NCI-H2107 (cell line): ENCODE measurements at places on chromosomes 2 and 18.

GRCh38 chr2:127873707-127874303 lies 12.0 kb downstream of the AMMECR1L start:
- no peak for DNase-seq

DNA sequence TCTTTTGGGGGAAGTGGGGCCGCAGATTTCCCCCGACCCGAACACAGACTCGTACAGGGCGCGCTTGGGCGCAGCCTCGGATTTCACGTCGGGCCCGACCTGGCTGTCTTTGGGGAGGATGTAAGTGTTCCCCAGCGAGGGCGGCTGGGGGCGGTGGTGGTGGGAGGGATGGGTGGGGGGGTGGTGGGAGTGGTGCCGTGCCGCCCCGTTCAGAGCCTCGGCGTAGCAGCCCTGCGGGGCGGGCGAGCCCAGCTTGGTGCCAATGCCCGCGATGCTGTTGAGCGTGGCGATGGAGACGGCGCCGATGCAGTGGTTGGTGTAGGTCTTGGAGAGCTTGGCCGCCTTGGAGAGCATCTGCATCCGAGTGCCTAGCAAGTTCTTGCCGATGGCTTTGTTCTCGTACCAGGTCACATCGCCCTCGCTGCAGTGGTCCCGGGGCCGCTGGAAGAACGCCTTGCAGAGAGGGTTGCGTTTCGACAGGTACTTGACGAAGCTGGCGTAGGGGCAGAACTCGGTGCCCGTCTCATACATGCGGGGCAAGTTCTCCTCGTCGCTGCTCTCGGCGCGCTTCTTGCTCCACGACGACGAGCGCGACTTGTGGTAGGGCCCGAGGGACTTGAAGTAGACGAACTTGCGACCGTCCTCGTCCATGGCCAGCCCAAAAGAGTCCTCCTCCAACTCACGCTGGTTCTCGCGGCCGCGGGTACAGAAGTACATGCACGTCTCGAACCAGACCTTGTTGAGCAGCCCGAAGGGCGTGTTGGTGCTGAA lies 1.3 kb downstream of the KCTD1 start:
- no peak for DNase-seq

DNA sequence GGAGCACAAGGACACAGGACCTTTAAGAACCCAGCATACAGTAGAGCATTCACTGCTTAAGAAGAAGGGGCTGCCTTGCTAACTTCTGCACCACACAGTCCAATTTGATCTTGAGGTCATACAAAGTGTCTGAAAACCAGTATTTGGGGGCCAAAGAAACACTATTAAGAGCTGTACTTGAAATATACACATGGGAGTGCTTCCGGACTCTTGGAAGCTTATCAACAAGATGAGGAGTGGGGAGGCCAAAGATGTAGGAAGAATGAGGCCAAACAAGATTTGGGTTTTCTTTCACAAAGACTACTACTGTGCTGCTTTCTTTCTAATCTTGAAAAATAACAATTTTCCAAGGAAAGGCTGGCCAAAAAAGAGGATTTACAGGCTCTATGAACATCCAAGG lies 24.8 kb upstream of the MALL start:
- DNase-seq: no peak

DNA sequence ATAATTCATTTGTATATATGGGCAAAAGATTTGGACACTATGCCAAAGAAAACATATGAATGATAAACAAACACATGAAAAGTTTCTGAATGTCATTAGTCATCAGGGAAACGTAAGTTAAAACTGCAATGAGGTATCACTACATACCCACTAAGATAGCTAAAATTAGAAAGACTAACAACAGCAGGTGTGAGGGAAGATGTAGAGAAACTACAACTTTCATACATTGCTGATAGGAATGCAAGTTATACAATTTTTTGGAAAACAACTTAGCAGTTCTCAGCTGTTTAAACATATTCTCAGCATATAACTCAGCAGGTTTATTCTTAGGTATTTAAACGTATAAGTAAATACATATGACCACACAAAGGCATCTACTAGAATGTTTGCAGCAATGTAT lies 563.5 kb upstream of the KLHL29 start:
- no peak for DNase-seq

GRCh38 chr2:127121353-127121752 lies 14.4 kb upstream of the BIN1 start:
- no peak for DNase-seq

DNA sequence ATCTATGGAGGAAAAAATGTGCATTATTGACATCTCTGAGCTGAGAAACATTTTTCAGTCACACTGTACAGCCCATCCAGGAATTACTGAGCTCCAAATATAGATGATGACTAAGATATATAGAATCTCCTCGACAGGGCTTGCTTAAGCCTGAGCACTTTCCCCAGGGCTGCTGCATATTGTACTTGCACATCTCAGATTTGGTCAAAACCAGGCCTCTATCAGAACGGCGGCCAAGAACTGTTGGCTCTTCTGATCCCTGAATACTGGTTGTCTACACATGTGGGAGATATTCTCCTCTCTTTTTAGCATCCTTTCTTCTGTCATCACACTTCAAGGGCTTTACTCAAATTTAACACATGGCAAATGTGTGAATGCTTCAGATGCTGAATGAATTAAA lies 201.5 kb upstream of the SLC35G4 start:
- DNase-seq: no peak

GRCh38 chr2:209648714-209649113 lies 122.9 kb upstream of the UNC80 start:
- DNase-seq: no peak

GRCh38 chr18:59881728-59882656 lies 17.8 kb upstream of the PMAIP1 start:
- DNase-seq: no peak

- DNase-seq: no peak
Measured at GRCh38 chr2:197198890-197199289, 111.7 kb downstream of the ANKRD44 start.

- DNase-seq: no peak
Measured at GRCh38 chr2:207469451-207469850, 60.3 kb upstream of the CREB1 start.

DNA sequence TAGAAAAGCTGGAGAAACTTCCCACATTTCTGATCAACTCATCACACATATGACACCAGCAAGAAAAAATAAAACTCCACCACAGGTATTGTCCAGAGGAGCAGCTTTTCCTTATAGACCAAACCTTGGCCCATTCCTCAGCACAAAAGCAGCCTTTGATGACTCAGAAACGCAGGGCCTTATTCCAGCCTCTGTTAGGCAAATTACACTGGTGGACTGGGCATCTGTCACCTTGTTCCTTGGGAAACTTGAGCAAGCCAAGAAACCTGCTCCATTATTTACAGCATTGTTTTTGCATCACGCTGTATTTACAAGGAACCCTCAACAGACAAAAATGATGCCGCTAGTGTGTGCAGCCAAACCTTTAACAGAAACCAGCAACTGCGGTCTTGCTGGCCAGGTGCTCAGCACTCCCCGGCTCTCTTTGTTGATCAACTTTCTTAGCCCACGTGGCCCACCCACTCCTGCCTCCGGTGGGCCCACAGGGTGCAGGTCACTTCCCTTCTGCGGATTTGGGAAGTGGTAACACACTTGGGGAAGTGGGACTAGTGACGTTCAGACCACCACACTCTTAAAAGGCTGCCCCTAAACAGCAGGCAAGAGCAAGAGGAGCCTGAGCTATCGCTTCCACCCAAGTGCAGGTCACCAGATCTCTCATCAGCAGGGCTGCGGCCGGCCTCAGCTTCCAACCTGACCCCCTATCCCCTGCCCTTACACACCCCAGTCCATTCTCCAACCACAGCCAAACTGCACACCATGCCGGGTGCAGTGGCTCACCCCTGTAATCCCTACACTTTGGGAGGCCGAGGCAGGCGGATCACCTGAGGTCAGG lies 1.5 kb downstream of the AP1S3 start:
- DNase-seq: no peak

- no peak for DNase-seq
Measured at GRCh38 chr2:170190172-170190571, 12.2 kb downstream of the MYO3B start.

DNA sequence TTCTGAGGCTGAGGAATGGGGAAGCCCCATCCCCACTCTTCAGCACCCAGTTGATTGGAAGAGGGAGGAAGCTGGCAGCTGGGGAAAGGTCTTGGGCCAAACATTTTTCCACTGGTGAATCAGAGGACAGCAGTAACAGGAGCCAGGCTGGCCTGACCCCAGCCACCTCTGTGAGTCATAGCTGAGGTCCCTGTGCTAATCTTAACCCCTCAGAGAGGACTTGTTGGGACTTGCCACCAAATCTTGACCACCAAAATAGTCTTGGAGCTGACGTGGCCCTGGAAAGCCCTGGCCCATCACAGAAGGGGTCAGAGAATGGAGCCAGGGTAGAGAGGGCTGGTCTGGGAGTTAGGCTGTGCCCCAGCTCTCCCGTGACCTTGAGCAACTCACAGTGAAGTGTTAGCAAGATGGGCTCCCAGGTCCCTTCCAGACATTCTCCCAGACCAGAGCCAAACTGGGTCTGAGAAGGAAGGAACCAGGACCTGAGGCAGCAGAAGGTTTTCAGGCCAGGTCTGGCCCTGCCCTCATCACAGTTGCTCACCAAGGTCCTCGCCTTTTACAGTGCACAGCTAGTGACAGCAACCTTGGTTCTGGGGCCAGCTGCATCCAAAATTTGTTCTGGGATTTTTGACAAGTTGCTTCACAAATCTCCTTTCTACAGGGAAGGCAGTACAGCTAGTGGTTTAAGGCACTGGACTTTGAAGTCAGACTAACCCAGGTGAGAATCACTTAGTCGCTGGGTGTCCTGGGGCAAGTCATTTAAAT lies 266.6 kb downstream of the CYP26B1 start:
- DNase-seq: no peak

- no peak for DNase-seq
Measured at GRCh38 chr2:65465124-65465523, 32.7 kb upstream of the SPRED2 start.

GRCh38 chr2:188322569-188323551 lies 31.2 kb downstream of the GULP1 start:
- DNase-seq: no peak

DNA sequence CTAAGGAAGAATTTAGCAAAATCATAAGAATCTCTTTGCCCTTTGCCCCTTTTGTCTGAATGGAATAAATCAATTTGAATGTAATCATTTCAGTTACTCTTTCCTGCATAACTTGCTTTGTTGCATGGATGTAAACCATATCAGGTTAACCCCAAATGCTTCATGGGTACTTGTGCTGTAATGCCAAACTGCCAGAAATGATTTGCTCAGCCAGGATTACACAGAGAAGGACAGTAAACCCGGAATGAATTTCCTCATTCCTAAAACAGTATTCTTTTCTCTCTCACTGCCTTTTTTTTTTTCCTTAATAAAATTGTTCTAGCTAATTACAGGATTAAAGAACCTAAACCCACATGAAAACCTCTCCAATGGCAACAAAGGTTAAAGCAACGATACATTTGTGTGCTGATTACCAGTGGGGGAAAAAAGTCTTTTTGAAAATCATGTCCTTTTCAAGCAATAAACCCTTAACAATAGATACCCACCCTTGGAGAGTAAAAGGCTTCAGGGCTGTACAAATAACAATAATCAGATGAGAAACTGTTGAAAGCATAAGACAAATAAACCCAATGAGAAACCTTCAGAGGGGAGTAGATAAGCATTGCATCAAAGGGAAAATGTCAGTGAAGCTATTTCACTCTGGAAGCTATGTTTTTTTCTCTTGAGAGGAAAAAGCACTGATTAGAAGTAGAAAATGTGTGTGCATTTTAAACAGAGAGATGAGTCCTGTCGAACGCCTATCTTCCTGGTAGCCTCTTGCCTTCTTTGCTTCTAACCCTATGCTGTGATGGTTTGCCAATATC lies 275.3 kb downstream of the CDH2 start:
- no peak for DNase-seq

DNA sequence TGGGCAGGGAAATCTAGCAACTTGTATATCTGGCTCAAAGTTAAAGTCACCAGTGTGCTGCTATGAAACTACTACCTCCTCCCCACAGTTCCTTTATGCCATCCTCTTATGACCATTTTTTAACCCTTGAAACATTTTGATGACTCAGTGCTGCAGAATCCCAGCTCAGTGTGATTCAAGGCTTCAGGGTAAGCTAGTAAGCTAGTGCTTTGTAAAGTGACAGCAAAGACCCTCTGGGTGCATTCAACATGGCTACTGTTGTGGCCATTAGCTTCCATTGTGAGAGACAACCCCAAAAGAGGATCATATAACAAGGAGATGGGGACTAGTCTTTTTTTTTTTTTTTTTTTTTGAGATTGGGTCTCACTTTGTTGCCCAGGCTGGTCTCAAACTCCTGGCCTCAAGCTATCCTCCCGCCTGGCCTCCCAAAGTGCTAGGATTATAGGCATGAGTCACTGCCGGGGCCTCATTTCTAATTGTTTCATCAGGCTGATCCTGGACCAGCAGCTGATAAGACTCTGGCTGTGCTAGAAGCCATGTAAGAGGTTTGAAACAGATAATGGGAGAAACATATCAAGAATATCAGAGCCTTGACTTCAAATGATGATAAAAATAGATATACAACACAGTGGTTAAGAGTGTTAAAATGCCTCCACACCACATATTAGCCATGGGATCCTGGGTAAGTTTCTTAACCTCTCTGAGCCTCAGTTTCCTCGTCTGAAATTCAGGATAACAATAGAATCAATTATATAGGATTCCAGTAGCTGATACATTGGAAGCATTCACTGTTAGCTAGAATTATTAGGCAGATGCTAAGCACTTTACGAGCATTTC lies 65.7 kb upstream of the RTN4 start:
- no peak for DNase-seq

DNA sequence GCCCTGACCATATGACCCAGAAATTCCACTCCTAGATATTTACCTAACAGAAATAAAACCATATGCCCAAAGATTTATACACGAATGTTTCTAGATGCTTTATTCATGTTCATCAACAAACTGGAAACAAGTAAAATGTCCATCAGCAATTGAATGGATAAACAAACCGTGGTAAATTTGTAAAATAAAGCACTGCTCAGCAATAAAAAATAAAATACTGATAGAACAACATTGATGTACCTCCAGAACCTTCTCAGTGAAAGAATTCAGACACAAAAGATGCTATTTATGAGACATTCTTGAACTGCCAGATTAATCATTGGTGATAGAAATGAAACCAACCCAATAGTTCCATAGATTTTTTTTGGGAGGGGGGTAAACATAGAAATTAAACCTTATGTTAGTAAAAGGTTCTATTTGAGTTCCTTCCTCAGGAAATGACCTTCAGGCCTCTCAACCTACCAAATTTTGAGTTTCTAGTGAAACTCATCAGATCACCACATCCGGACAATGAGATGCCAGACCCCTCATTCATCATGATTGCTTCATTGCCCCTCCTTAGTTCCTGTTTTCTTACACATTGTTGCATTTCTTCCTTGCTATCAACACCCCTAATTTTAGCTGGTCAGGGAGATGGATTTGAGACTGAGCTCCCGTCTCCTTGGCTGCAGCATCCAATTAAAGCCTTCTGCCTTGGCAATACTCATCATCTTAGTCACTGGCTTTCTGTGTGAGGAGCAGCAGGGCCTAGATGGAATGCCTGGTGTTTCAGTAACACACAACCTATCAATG lies 203.5 kb downstream of the LPIN1 start:
- DNase-seq: no peak

GRCh38 chr2:33029926-33030325 lies 83.2 kb downstream of the LTBP1 start:
- no peak for DNase-seq
